Lower lobe of right lung (tissue), 2 donors: ENCODE measurements at places on chromosomes 3 and 15. TPM values are rescaled to one million over a fixed set of nuclear protein-coding genes. Genes with fewer than 3 reads are reported as not detected.

DNA sequence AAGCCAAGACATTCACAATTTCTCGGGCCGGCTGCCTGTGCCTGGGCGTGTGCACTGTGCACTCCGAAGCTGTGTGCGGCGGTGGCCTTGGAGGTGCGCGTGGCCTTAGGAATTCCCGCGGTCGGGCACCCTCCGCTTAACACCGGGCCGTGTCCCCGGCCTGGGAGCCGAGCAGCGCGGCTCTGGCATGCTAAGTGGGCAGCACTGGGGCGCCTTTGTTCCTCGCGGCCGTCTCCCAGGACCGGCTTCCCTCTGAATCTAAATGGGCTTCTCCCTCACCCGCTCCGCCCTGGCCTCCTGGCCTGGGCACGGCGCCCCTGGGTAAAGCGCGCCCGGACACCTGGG is 498 bp upstream of the ARNT2 start:
- peak overlapping the region; percentile 53 for H3K4me3 ChIP-seq
- H3K27me3 ChIP-seq, result peaks cover 14% of the 10 kb centered on the region
- no peaks in the 10 kb centered on the region for H3K36me3 ChIP-seq
- peak overlapping the region; percentile 41 for H3K27ac ChIP-seq
- peak; percentile 51 for DNase-seq
- peaks cover 4% of the 10 kb centered on the region for H3K4me1 ChIP-seq

DNA sequence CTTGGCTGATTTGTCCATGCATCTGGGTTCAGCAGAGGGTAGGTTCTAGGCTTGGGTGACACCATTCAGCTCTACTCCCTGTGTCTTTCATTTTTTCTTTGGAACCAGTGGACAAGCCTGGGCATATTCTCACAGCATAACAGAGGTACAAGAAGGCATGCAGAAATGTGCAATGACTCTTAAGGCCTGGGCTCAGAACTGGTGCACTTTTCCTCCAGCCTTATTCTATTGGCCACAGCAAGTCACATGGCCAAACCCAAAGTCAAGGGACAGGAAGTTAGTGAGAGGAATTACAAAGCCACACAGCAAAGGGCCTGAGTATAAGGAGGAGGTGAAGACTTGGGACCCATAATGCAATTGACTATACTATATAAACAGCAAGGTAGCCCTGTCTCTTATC is 200.9 kb upstream of the CTDSPL start:
- peaks cover 11% of the 10 kb centered on the region for H3K4me1 ChIP-seq
- no peak overlapping the region for H3K27ac ChIP-seq
- H3K36me3 ChIP-seq, result no peaks in the 10 kb centered on the region
- DNase-seq, result no peak

DNA sequence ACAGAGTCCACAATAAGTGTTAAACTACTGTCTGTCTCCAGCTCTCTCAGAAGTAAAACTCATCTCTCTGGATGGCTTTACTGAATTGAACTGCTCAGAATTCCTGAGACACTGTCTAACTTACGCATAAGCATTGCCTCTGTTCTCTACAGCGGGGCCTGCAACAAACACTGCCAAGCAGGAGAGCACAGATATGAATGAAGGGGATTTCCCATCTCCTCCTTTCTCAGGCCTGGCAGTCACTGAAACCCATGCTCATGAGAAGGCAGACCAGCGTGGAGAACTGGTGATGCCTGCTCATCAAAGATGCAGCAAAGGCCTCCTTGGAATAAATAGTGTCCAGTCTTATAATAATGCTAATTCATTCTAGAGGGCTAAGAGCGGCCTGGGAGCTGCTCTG is 10.3 kb downstream of the RASGRP1 start:
- no peak overlapping the region for H3K4me3 ChIP-seq
- no peaks in the 10 kb centered on the region for H3K27me3 ChIP-seq
- H3K4me1 ChIP-seq, result peaks cover 7% of the 10 kb centered on the region

Gene ZBED2
- 8.2 TPM for total RNA-seq

Gene C3orf49
- total RNA-seq, result not detected

Gene LMAN1L
- total RNA-seq, result not detected

Gene ISLR2
- total RNA-seq, result 1.2 TPM

Gene GPR149
- not detected for total RNA-seq

DNA sequence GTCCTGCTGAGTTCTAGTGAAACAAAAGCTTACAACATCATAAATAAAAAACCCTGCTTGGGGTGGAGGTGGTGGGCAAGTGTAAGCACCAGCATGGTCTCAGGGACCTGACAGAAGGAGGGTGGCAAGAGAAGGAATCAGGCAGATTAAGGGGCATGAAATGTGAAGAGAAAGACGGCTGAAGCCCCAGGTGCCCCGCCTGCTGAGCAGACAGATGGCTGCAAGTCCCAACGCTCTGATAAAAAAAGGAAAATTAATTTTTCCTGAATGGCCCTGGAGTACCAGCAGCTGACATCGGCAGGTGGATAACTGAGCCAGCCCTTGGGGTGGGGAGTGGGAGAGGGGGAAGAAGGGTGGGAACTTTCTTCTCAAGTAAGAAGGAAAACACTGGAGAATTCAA is 137.9 kb downstream of the XXYLT1 start:
- no peak for DNase-seq
- no peak overlapping the region for H3K27ac ChIP-seq
- no peaks in the 10 kb centered on the region for H3K4me1 ChIP-seq

- H3K27me3 ChIP-seq, result no peaks in the 10 kb centered on the region
- peaks cover 7% of the 10 kb centered on the region for H3K4me1 ChIP-seq
- H3K36me3 ChIP-seq, result no peaks in the 10 kb centered on the region
- DNase-seq, result no peak
Observed at GRCh38 chr3:102674284-102674683, 239.5 kb downstream of the ZPLD1 start.

Gene GRK7
- total RNA-seq, result not detected

Gene ASB14
- total RNA-seq, result 0.50 TPM

Gene GNAT1
- not detected for total RNA-seq

DNA sequence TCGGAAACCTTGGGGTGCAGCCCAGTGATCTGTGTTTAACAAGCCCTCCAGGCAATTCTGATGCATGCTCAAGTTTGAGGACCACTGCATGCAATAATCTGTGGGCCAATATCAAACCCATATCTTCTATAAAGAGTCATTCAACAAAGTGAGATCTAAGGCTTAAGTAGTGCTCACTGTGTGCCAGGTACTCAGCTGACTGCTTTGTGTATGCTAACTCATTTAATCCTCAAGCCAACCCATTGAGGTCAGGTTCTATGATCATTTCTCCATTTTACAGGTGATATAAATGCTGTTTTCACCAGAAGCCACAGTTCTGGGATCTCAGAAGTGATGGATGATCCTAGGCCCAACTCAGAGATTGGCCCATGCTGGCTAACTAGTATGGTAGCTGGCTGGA is 101.7 kb downstream of the SMAD6 start:
- no peaks in the 10 kb centered on the region for H3K27me3 ChIP-seq
- DNase-seq, result no peak
- H3K36me3 ChIP-seq, result no peaks in the 10 kb centered on the region

DNA sequence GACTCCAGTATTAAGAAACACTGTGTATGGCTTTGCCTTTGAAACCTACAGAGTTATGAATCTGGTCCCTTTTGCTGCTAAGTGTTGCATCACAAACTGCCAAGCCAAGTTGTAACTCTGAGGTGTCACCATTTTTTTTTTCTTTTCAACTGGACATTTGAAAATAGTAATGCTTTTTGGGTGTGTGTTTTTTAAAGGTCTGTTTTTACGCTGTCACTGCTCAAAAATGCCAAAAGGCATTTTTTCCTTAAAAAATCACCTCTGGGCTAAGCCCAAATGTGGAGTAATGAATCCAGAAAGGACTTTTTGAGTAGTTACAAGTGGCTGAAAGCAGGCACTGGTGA is 9.5 kb downstream of the SMAD3 start:
- H3K4me3 ChIP-seq, result no peak overlapping the region
- H3K27me3 ChIP-seq, result no peaks in the 10 kb centered on the region
- peaks cover 77% of the 10 kb centered on the region for H3K4me1 ChIP-seq
- no peak for DNase-seq
- peaks cover 7% of the 10 kb centered on the region for H3K36me3 ChIP-seq
- H3K27ac ChIP-seq, result peak overlapping the region; percentile 20

GRCh38 chr3:47515864-47516319 is 2.4 kb upstream of the ELP6 start:
- peaks cover 20% of the 10 kb centered on the region for H3K4me1 ChIP-seq
- H3K27ac ChIP-seq, result no peak overlapping the region
- no peaks in the 10 kb centered on the region for H3K27me3 ChIP-seq
- peaks cover under 1% of the 10 kb centered on the region for H3K36me3 ChIP-seq
- no peak overlapping the region for H3K4me3 ChIP-seq

DNA sequence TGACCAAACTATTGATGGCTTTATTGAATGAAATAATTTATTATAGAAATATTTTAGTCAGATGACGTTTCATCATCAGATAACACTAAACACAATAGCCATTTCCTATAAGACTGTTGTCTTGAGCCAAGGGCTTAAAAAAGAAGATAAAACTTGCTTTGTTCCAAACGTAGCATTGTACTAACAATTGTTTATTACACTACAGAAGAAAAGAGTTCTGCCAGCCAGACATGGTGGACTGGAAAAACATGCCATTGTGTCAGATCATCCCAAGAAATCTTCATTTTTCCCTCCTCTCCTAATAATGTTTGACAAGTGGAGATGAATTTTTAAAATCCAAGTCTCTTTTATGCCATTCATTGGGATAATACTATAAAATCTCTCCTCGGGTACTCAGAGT is 203.3 kb downstream of the CDIN1 start:
- no peaks in the 10 kb centered on the region for H3K27me3 ChIP-seq
- no peak overlapping the region for H3K27ac ChIP-seq
- H3K36me3 ChIP-seq, result no peaks in the 10 kb centered on the region

Gene SLC51A
- 1.3 TPM for total RNA-seq

Gene MYZAP
- total RNA-seq, result 41.3 TPM

Gene POLR2M
- 58.3 TPM for total RNA-seq

Gene LRRC34
- total RNA-seq, result 4.8 TPM

DNA sequence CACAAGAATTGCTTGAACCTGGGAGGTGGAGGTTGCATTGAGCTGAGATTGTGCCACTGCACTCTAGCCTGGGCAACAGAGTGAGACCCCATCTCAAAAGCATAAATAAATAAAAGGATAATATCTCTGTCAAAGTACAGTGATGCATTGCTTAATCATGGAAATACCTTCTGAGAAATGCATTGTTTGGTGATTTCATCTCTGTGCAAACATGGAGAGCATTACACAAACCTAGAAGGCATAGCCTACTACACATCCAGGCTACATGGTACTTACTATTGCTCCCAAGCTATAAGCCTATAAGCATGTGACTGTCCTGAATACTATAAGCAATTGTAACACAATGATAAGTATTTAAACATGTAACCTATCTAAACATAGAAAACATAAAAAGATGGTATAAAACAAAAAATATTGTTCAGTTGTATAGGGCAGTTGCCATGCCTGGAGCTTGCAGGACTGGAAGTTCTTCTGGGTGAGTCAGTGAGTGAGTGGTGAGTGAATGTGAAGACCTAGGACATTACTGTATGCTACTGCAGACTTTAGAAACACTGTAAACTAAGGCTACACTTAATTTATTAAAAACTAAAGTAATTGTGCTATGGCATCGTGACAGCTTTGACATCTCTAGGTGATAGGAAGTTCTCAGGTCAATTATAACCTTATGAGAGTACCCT is 93.6 kb upstream of the SNRPN start:
- H3K27me3 ChIP-seq, result no peaks in the 10 kb centered on the region
- H3K27ac ChIP-seq, result no peak overlapping the region
- DNase-seq, result no peak
- no peak overlapping the region for H3K4me3 ChIP-seq
- no peaks in the 10 kb centered on the region for H3K36me3 ChIP-seq

DNA sequence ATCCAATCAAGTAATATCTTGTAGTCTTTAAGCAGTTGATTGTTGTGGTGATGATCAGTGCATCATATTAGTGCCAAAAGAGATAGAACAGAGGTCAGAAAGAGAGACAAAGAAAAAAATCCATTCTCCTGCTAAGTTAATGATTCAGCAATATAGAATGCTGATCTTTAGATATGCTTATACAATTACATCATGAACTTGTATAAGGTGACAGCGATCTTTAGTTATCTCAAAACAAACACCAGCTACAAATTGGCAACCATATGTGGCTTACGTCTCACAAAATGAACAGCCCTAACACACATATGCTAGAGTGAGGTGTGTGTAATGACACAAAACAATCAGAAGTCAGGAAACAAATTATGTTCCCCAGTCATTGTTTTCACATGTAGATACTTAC is 12.5 kb downstream of the LSAMP start:
- no peak for DNase-seq
- no peak overlapping the region for H3K27ac ChIP-seq
- H3K4me1 ChIP-seq, result no peaks in the 10 kb centered on the region
- H3K36me3 ChIP-seq, result no peaks in the 10 kb centered on the region
- H3K27me3 ChIP-seq, result no peaks in the 10 kb centered on the region
- H3K4me3 ChIP-seq, result no peak overlapping the region

Gene SYNPR
- not detected for total RNA-seq

- no peak overlapping the region for H3K4me3 ChIP-seq
- no peaks in the 10 kb centered on the region for H3K36me3 ChIP-seq
- H3K27ac ChIP-seq, result no peak overlapping the region
Observed at GRCh38 chr3:84275532-84275931, 683.3 kb upstream of the CADM2 start.

Gene IGF2BP2
- total RNA-seq, result 19.4 TPM

- peak overlapping the region; percentile 47 for H3K27ac ChIP-seq
- no peak for DNase-seq
- H3K4me3 ChIP-seq, result no peak overlapping the region
- H3K4me1 ChIP-seq, result peaks cover 25% of the 10 kb centered on the region
Observed at GRCh38 chr3:37183375-37183831, 9.0 kb upstream of the LRRFIP2 start.

Gene ABHD2
- 202 TPM for total RNA-seq
